ENCODE measurements at places on chromosomes 4 and X. TPM values are rescaled to one million over a fixed set of nuclear protein-coding genes. Genes with fewer than 3 reads are reported as not detected.

Gene GYG2
- 0.52 TPM for total RNA-seq

Gene PDCL2
- total RNA-seq: 0.28 TPM

Gene SSX4B
- total RNA-seq: not detected

- ATAC-seq: no peak
These were observed 2.7 kb upstream of the ASB5 start for GRCh38 chr4:176271749-176272148.

GRCh38 chr4:8761824-8762205 is 109.8 kb downstream of the HMX1 start:
- ATAC-seq: no peak

GRCh38 chr4:125243789-125244397 is 70.9 kb upstream of the FAT4 start:
- ATAC-seq: no peak

DNA sequence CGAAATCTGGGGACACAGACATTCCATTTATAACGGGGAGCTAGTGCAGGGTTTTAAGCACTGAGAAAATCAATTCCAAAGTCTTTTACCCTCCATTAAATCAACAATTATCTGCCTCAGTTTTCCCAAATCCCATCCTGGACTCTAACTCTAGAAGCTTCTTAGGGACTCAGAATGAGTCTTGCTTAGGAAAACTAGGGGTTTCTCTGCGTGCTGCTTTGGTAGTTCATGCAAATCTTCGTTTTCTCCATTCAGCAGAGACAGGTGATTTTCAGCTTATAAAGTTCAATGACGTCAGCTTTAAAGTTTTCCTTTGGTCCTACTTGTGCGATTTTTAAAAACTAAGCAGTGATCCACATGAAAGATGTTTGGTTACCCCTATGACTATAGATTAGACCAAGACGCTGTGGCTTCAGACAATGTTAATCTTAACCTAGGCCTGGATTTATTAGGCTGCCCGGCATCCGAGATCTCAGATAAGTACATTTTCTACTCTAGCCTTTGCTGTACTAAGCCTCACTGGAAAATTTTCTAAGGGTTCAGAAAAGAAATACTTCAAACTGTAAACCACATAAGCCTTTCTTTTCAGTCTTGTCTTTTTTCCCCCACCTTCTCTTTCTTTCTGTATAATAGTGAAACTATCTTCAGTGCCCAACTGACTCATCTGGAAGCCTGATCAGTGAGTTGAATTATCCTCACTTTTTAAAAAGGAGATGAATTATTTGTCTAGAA is 121.4 kb upstream of the GATB start:
- no peak for ATAC-seq

DNA sequence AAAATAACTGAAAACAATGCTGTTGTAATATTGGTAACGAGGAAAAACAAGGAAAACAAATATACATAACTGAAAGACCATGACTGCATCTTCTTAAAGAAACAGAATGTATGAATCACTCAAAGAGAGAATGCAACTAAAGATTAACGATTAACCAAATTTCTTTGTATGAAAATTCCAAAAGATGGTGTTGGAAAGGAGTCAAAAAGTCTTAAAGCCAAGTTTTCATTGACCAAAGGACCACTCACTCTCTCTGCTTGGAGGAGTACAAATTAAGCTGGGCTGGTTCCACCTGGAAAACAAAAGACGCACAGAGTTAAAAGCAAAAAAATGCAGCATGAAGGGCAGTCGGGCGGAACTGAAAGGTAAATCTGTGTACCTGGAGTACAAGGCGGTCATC is 1.8 kb downstream of the DCAF12L1 start:
- ATAC-seq: no peak

DNA sequence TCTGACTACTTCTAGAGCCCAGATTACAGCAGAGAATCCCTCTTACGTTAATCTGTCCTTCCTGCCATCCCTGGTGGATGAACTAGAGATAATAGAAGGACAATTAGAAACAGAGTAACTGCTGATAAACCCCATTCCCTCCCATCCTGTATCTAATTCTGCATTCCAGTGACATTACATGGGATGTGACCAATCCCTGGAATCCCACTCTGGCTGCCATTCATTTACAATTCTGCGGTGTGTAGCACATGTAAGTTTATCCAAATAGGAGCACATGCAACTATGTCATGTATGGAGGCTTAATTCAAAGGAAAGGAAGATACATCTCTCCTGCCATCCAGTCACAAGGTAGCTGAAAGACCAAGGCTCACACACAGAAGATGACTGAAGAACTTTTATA is 339.5 kb downstream of the GPAT3 start:
- ATAC-seq: no peak

DNA sequence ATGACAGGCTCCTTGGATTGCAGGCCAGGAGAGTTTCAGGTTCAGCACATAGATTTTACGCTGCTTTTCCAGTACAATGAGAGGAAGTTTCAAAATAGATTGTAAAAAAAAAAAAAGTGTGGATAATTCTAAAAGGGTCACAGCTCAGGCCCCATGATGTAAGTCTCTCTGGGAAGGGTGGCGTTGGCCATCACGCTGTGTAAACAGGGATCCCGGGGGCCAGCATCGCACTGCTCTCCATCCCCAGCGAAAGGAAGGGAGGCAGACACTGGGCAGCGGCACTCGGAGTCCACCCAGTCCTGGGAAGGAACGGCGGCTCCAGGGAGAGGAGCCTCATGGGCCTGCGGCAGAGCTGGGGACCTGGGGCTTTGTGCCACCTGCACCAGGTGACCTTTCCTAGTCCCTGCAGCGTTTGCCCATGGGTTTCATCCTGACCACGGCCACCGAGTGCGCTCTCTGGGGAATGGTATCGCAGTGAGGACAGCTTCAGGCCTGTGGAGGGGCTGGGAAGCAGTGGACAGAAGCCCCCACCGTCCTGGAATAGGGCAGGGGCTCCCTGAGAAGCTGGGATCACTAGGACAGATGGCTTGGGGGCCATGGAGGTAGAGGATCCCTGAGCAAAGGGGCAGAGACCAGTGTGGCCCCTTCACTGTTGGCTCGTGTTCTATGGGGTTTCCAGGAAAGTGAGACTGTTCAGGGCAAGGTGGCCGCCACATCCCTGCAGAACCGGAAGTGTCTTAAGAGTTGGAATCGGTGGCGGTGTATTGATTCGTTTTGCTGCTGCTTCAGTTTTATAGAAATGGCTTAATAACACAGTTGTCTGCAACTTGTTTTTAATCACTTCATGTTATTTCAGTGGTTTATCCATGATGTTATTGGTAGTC is 38.9 kb downstream of the RGS12 start:
- peak; percentile 31 for ATAC-seq

Measured in esophagus mucosa (tissue), 1 donor.